LoVo (cell line): ENCODE measurements at places on chromosomes 11 and 22.

GRCh38 chr11:130145975-130146776 is 13.4 kb upstream of the ST14 start:
- DNase-seq, result peak; percentile 95

- peak; percentile 96 for DNase-seq
These were observed 4.0 kb upstream of the FTH1 start for GRCh38 chr11:61971248-61972111.

DNA sequence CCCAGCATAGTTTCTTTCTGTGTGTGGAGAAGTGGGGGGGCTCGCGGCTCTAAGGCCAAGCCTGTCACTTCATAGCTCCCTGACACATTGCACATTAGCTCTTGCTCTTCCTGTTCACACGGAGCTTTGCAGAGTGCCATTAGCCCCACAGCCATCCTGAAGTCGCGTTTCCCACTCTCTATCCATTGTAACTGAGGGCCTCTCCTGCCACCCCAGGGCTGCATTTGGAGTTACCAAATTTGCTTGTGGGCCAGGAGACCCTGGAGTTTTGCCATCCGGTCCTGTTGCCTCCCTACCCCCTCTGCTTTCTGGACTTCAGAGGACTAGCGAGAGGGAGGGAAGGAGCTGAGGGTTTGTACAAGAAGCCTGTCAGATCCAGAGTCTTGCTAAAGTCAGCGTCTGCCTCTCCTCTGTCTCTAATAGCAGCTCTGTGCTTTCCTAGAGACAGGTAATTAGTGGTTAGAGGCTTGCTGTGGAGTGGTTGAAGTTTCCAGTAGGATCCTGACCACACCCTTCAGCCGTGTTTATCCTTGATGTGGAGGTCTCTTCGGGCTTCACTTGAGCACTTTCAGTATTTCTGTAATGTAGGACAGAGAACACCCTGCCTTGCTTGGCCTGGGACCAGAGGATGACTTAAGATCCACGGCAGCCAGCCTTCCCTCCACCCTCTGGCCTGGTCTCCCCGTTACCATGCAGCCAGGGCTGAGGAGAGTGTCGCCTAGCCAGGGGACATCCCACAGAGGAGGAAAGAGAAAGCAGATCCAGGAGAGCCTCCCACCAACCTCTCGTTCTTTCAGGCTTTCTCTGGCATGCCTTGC is 14.1 kb downstream of the DCPS start:
- peak; percentile 33 for DNase-seq

DNA sequence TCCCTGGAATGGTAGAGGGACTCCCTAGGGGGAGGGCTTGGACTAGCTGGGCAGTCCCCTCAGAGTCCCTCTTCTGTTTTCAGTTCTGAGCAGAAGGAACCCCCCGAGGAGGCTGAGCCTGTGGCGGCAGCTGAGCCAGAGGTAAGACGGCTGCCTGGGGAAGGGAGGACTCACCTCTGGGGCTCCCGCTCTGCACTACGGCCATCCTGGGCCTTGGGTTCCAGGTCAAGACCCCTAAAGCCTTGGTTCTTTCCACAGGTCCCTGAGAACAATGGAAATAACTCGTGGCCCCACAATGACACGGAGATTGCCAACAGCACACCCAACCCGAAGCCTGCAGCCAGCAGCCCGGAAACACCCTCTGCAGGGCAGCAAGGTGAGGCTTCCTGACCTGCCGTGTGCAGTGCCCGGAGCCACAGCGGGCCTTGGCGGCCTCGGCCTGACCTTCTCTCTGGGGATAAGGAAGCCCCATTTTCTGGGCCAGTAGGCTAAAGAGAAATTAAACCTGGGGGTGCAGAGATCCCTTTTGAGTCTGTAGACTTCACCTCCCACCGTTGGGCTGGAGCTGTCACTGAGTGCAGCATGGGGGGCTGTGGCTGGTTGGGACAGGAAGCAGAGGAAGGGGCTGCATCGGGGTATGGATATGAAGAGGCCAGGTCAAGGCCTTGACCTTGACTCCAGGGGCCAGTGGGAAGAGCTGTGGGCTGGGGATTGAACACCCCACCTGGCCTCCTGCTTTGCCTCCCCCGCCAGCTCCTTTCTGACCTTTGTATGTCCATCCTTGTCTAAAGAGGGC is 15.0 kb downstream of the INCENP start:
- DNase-seq, result no peak

DNA sequence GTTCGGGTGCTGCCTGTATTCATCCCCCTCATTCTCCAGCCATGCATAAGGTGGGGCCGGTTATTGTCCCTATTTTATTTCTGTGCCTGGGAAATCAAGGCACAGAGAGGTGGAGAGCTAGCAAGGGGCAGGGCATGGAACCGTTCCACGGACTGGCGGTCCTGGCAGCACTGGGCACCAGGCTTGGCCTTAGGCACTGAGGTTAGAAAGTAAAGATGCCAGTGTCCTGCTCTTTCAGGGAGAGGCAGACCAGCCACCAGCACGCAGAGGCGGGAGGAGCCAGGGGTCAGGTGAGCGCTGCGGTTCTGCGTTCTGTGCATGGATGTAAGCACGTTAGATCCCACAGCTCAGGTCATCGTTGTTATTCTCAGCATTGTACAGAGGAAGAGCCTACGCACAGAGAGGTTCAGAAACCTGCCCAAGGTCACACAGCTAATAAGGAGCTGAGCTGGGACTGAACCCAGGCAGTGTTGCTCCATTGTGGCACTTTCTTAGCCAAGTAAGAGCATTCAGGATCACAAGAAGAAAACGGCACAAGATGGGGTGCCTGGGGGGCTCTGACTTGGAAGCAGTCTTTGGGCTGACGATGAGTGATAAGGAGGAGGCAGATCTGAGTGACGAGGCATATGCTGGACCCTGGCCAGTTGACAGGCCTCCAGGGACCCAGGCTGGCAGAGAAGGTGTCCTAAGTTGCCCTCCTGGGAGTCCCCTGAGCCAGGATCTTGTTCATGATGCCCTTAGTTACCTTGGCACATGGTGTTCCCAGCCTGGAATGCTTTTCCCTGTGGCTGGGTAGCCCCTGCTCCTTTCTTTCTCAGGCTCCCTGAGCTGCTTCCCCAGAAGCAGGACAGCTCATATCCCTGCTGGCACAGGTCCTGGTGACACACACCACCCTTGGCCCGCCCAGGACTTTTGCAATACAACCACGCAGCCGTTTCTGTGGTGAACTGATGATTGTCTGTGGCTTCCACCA is 41.1 kb downstream of the OSBPL5 start:
- DNase-seq, result peak; percentile 30

GRCh38 chr11:615504-616319 is at the start of gene IRF7:
IRF7 (minus strand) TSS chr11:615950; CDS start chr11:615364, 586 bp downstream.
- DNase-seq, result peak; percentile 83

DNA sequence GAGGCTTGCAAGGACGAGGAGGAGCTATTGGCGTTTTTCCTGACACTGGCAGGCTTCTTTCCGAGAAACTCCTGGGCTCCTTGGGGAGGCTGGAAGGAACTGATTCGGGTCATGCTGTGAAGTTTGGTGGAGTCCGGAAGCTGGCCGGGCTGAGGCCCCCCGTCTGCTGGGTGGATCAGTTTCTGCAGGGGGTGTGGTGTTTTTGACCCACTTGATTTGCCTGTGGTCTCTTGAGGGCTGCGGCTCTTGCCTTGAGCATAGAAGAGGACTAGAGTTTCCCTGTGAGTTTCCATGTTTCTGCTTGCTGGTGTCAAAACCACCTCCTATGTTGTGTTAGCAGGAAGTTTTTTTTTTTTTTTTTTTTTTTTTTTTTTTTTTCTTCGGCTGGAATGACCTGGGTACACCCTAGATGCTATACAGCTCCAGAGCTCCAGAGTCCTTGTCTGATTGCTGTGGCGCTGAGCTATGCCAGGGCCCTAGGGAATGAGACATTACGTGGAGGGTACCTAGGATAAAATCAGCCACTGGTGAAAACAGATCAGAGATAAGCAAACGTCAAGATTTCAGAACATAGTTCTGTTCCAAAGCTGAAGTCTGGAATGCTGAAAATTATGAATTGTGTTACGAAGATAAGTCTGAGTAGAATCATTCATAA is 728 bp downstream of the TBC1D22A start:
- peak; percentile 13 for DNase-seq

DNA sequence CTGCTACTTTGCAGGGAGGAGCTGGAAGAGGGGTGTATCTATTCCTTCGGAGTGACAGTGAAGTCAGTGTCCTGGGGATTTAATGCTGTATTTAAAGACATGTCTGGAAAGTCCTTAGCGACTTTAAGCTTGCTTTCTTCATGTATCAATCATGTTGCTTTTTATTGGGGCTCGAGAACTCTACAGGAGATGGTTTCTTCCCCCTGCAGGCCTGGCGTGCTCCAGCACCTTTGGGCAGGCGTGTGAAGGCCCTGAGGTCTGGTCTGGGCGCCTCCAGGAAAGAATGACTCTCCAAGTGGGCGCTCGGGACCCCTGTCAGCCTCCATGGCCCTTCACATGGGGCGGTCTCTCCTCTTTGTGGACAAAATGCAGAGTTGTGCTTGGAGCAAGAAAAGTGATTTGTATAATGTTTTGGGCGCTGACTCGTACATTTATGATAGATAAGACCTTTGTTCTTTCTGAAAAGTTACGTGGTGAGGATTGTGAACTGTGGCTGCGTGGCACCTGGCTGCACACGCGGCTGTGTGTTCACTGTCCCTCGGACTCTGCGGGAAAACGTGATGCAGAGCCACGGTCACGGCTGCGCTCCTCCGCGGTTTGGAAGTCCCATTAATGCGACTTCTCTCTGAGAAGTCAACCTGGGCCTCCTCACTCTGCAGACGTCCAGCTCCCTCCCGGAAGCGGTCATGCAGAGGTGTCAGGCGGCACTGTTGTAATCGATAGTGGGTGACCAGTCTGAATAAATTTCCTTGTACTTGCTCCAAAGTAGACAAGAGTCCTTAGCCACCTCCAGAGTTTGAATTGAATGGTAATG is 282.5 kb downstream of the TBC1D22A start:
- no peak for DNase-seq

GRCh38 chr11:85475660-85476517 is 151.3 kb downstream of the DLG2 start:
- DNase-seq, result no peak

- DNase-seq, result no peak
These were observed 10.3 kb upstream of the BIK start for GRCh38 chr22:43100225-43100624.

DNA sequence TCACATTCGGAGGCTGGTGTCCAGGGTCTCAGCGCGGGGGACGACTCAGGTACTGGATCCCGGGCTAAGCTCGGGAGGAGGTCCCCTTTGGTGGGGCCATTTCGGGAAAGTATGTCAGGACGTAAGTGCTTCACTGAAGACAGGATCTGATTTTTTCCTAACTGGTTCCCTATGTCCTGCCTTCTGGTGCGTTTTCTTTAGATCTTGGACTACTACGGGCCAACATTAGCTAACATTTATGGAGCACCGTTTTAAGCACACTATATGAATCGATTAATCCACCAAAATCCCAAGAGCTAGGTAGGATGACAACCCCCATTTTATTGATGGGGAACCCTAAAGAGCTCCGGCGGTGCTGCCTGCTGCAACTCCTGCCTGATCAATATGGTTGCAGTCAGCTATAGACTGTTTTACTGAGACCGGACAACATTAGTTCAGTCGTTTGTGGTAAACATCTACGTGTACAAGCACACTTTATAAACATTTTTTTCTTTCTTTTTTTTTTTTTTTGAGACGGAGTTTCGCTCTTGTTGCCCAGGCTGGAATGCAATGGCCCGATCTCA is 17.0 kb upstream of the WDR74 start:
- DNase-seq, result no peak

- DNase-seq, result no peak
These were observed 2.1 kb downstream of the TSPAN32 start for GRCh38 chr11:2303627-2304505.

DNA sequence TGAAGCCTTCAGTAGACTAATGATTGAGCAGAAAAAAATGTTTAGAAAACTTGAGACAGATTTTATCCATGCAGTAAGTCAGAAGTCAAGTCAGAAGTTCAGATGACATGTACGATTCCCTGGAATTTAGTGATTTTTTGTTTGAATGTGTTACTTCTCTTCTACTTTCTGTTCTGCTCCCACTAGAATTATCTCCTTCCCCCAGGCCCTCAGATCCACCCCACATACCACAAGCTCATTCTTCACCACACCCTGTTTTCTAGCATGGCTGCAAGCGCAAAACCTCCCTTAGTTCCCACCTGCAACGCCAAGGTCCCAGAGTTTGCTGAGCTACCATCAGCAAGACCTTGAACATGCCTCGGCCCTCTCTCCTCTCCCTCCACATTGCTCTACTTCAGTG is 64.1 kb downstream of the KCNJ1 start:
- no peak for DNase-seq

GRCh38 chr11:88535266-88535665 is 197.7 kb upstream of the CTSC start:
- no peak for DNase-seq

DNA sequence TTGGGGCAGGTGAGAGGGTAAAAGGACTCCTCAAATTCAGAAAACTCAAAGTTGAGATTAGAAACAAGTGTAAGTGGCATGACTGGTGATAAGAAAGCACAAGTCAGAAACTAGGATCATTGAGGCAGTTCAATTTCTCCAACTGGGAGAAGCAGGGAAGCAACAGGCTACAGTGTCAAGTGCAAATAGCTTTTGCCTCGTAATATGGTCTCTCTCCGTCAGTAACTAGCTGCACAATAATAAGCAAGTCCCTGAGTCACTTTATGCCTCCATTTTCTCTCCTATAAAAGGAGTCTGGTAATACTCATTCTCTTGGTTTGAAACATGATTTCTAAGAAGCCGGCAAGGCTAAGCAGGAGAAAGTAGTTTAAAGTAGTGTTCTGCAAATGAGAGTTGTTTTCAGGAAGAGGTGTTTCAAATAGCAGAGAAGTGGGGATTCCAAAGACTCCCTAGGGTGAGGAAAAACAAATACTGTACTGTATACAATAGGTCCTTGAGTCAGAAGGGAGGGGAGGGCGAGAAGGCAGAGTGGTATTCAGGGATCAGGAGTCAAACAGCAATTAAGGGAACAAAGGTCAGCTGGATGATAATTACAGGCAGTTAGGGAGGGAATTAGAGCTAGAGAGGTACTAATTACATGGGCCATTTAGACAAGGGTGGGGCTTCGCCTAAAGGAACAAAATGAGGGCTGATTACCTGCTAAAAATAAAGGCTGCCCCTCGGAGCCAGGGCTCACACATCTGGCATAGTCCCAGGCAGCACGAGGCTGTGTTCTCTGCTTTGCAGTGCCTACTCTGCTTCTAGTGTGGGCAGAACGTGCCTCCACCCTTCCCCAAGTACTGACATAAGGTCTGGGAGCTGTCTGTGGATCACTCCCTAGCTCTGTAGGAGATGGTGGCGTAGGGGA is 96.0 kb upstream of the BDNF start:
- DNase-seq, result peak; percentile 79

GRCh38 chr11:13608656-13609055 is 59.8 kb upstream of the FAR1 start:
- DNase-seq, result no peak

- DNase-seq, result no peak
These were observed 18.4 kb downstream of the KCNJ5 start for GRCh38 chr11:128909438-128910125.

DNA sequence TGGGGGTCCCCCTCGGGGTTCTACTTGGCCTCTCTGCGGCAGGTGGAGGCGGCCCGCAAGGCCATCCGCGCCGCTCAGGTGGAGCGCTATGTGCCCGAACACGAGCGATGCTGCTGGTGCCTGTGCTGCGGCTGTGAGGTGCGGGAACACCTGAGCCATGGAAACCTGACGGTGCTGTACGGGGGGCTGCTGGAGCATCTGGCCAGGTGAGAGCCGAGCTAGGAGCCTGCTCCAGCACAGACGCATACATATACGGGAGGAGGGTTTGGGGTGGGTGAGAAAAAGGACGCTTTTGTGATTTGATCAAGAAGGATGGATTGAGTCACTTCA is 415 bp downstream of the CENATAC start:
- DNase-seq, result no peak
